ENCODE measurements at places on chromosomes 7 and 10.

DNA sequence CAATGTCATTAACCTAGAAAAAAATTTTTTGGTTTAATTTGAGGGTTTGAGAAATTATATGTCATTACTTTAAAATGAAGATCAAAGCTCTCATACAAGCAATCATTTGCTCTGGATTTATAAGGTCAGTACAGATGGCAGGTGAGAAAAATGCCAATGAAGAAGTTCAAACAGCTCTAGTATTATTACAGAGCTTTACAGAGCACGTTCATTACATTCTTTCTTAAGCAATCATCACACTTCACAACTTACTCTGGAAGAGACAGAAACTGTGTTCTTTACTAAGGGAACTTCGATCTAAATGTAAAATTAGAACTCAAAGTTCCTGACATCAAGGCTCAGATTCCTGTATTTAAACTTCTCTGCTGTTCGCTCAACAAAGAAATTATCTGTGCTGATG lies 153.4 kb downstream of the ATE1 start:
- DNase-seq, result no peak

- DNase-seq, result no peak
These were observed 25.2 kb downstream of the SFTPD start for GRCh38 chr10:79923669-79924068.

DNA sequence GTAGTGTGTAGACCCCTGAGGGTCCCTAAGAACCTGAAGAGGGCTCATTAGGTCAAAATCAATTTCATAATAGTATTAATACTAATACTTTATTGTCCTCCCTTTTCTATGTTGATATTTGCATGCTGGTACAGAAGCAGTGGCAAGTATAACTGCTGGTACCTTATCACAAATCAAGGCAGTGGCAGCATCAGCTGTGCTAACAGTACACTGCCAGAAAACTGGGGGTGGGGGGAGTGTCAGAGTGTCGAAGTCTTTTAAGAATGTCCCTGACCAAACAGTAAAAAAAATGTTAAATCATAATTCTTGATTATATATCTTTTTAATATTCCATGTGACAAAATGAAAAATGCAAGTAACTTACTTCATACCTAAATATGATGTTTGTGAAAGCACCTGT lies 716.9 kb downstream of the MAGI2 start:
- DNase-seq, result no peak

GRCh38 chr10:101031796-101032636 lies 982 bp downstream of the SFXN3 start:
- peak; percentile 70 for DNase-seq

GRCh38 chr10:97686301-97686961 lies 610 bp downstream of the AVPI1 start:
- no peak for DNase-seq

- DNase-seq, result no peak
These were observed 858 bp downstream of the CCDC136 start for GRCh38 chr7:128792471-128793180.

GRCh38 chr7:46871516-46871915 lies 710.4 kb downstream of the TNS3 start:
- no peak for DNase-seq

DNA sequence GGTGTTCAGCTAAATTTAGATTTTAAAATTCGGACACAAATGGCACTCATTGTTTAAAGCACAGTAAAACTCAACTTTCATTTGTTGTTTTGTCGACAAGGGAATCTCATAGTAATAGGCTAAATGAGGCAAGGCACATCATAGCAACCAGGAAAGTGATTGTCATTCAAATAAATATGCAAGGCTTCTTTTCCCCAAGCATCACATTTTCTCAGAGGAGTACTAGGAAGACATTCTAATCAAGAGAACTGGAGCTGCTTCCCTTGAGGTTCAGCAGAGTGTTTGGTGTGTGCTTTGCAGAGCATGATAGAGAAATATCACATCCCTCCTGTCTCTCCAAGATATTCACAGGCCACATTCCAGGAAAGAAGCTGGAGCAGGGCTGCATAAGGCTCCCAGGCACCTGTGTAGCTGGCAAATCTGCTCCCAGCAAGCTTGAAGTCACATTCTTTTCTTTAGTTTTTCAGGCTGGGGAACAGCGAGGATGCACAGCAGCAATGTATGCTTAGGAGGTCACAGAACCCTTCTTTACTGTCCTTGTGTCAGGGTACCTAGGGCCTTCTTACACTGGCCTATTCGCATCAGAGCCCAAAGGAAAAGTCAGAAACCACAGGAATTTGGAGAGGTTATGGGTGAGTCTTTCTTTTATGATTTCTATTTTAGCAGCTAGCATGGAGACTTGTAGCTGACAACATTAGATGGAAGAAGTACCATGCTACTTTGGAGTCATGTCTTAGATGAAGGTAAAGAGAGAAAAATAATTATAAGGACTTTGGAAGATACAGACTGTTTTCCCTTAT lies 95.9 kb upstream of the HDAC9 start:
- no peak for DNase-seq

GRCh38 chr7:132028144-132028920 lies 471.9 kb upstream of the PODXL start:
- DNase-seq, result no peak

DNA sequence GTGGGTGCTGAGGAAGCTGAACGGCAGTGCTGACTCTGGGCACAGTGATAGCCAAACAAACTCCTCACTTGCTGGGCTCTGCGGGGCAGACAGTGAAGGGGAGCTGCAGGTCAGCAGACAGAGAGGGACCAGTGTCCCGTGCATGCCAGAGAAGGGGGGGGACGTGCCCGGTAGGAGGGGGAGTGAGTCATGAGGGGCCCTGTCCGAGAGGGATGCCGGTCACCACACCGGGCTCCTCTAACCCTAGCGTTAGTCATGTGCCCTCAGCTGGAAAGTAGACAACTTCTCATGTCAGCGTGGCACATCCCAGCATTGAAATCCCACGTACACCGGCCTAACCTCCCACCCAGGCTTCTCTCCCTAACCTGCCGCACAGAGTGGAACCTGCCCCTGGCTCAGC lies 117.1 kb upstream of the DPP6 start:
- DNase-seq, result no peak

- DNase-seq, result no peak
These were observed 90.3 kb downstream of the BTRC start for GRCh38 chr10:101444058-101444898.

- DNase-seq, result no peak
These were observed 78.0 kb downstream of the TAF3 start for GRCh38 chr10:7896297-7896696.

- DNase-seq, result no peak
These were observed 142.5 kb downstream of the ACTR3B start for GRCh38 chr7:152902054-152902453.

GRCh38 chr7:29780346-29780745 lies 26.0 kb upstream of the WIPF3 start:
- no peak for DNase-seq

- no peak for DNase-seq
These were observed 19.8 kb downstream of the ADAMTS14 start for GRCh38 chr10:70692043-70692603.

DNA sequence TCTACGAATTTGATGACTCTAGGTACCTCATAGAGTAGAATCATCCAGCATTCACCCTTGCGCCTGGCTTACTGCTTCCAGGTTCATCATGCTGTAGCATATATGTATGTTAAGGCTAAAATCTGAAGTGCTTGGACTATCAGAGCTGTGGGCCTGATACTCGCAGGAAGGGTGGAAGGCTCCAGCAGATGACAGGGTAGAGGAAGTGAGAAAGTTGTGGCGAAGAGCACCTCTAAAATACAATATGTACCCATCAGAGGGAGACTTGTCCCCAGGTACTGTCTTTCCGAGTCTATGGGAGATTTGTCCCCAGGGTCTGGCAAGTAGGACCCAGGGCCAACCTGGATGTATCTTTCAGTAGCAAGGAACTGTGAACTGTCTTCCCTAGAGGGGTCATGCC lies 48.1 kb upstream of the PLEKHA1 start:
- DNase-seq, result no peak

DNA sequence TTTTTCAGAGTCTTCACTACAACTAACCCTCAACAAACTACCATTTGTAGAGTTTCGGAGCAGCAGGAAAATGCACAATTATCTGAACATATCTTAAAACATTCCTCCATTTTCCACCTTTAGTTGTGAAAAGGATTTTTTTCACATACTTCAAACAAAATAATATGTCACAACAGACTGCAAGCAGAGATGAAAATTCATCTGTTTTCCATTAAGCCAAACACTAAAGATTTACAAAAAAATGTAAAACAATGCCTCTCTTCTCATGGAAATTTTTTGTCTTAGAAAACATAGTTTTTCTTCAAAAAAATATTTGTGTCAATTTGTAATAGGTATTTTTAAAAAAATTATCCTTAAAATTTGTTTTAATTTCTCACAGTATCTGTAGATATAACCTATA lies 98.9 kb downstream of the ARHGAP12 start:
- DNase-seq, result no peak

GRCh38 chr10:113056441-113057021 lies 106.5 kb downstream of the TCF7L2 start:
- no peak for DNase-seq

DNA sequence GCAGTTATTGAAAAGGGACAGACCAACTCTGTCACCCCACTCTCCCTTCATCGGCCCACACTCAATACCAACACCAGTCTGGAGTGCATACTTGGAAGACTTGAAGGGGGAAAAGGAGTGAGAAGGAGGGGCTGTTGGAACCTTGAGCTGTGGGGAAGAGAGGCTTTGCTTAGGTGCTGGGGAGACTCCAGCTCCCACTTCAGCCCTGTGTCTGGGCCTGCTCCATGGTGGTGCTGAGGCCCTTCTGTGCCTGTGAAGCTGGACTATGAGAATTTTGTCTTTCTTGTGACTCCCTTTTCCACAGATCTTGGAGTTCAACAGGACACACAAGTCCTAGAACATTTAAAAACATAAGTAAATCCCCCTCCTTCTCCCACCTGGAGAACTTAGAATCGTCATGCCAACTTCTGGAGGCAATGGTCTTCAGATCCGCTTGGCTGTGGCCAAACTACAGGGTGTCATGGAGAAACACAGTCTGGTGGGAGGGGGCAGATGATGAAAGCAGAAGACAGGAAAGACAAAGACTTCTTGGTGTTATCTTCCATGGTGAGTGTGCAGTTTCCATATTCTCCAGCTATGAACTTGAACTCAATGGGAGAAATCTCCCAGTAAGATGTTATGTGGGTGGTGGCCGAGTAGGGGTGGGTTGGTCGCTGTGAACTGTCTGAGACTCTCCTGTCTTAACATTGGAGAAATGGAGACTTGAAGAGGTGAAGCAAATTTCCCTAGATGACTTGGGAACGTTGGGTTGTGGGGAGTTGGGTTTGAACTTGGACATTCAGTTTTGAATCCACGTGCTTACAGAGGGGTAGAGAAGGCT lies 18.4 kb upstream of the GIMAP8 start:
- no peak for DNase-seq

DNA sequence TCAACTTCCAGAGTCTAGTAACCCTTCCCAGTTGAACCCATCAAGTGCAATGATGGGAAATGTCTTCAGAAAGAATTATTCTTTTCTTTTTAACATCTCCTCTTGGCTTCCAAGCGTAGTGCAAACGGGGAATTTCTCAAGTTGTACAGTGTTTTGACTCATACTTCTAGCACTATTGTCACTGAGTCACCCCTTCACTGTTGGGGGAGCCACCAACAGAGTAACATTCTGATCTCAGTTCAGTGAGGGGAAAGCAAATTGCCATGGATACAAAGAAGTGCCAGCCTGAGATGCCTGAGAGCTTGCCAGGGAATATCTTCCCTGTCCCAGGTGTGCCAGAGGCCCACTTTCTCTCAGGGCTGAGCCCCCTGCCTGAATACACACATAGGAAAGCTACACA lies 31.0 kb downstream of the CYP3A5 start:
- DNase-seq, result no peak

DNA sequence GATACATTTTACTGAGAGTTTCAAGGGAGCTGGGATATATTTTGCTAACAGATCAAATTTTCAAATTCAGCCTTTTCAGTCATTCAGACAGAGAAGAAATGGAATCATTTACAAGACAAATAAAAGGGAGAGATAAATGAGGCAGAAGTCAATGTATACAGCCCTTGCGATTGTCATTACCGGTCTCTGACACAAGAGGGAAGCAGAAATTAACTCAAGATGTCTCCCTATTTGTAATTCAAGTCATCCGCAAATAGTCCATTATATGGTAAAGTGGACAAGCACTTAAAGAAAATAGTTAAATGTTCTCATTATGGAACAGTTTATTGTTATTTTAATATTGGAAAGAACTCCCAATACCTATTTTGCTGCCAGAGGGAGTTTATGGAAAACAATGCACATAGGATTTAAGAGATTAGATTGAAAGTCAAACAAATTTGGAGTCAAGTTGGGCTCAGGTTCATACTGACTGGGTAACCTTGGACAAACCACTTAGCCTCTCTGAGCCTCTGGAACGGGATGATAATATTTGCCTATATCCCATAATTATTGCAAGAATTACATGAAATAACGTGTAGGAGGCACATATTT lies 89.3 kb upstream of the PRKCQ start:
- no peak for DNase-seq

- DNase-seq, result no peak
These were observed 588 bp downstream of the CYREN start for GRCh38 chr7:135169964-135170273.

DNA sequence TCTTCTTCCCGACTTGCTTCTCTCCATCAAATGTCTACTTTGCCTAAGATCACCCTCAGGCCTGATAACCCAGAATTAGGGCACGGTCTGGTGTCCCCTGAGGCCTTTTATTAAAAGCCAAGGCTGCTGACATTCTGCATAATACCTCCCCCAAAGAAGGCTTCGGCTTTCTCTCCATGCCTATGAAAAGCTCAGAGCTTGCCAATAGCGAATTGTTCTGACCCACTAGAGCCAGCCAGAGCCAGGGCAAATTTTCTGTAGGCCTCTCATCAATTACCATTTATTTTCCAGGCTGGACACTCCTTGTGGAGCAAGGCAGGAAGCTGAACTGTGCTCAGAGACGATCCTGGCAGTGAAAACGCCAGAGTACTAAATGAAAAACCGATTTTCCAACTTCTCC lies 64.3 kb upstream of the ADRB1 start:
- no peak for DNase-seq

DNA sequence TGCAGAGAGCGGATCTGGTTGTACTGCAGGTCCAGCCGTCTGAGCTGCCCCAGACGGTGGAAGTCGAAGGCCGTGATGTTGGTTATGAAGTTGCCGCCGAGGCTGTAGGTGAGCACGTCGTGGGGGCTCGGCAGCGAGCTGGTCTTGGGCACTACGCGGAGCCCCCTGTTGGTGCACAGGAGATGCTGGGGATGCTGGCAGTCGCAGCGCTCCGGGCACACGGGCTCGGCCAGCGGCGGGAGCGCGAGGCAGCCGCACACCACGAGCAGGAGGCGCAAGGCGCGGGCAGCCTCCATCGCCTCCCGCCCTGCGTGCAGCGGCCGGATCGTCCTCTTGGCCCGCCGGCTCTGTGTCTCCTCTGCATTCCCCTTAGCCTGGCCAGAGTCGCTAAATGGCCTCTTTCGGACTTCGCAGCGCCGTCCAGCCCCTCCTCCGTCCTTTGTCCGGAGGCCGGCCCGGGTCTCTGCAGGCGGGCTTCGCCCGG lies 337 bp downstream of the TRIL start:
- peak; percentile 43 for DNase-seq

All from mesothelial cell of epicardium (in vitro differentiated cells).